Activated CD8-positive, alpha-beta T cell treated with anti-CD3 and anti-CD28 coated beads, Interleukin-2, amount 10 ng/mL, durations not matched to agents 7 days and 5 days (primary cell): ENCODE measurements at places on chromosomes 2 and 18. TPM values are rescaled to one million over a fixed set of nuclear protein-coding genes. Genes with fewer than 3 reads are reported as not detected.

TSPYL6 gene
- not detected for total RNA-seq

- H3K36me3 ChIP-seq, result no peaks in the 10 kb centered on the region
- peaks cover 11% of the 10 kb centered on the region for H3K4me1 ChIP-seq
- DNase-seq, result no peak
- peaks cover 5% of the 10 kb centered on the region for H3K27me3 ChIP-seq
- H3K27ac ChIP-seq, result peak overlapping the region; percentile 63
Observed at GRCh38 chr2:239601880-239602279, 201.1 kb upstream of the HDAC4 start.

DNA sequence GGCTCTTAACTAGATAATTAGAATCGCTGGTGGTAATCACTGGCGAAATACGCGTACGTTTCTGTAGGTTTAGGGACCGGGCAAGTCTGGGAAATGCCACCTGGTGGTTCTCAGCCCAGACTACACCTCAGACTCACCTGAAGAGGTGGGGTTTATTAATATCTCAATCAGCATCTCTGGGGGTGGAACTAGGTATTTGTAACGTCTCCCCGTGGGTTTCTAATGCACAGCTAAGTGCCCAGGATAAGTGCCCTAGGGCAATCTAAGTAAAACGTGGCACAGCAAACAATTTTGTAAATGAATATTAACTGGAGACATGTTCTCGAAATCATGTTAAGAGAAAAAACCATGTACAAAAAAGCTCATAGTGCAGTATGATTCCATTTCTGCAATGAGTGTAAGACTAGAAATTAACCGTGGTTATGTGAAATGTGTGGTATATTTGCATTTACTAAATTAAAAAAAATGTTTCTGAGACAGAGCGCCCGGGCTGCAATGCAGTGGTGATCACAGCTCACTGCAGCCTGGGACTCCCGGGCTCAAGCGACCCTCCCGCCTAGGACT is 760 bp upstream of the CNOT11 start:
- H3K27me3 ChIP-seq, result no peaks in the 10 kb centered on the region
- H3K36me3 ChIP-seq, result peaks cover 28% of the 10 kb centered on the region
- peak overlapping the region; percentile 96 for H3K27ac ChIP-seq
- peak; percentile 48 for DNase-seq
- peaks cover 42% of the 10 kb centered on the region for H3K4me1 ChIP-seq

HIBCH gene
- 13.5 TPM for total RNA-seq

TDRD15 gene
- total RNA-seq, result not detected

CRACDL gene
- 0.97 TPM for total RNA-seq

CARF gene
- 7.6 TPM for total RNA-seq

DNA sequence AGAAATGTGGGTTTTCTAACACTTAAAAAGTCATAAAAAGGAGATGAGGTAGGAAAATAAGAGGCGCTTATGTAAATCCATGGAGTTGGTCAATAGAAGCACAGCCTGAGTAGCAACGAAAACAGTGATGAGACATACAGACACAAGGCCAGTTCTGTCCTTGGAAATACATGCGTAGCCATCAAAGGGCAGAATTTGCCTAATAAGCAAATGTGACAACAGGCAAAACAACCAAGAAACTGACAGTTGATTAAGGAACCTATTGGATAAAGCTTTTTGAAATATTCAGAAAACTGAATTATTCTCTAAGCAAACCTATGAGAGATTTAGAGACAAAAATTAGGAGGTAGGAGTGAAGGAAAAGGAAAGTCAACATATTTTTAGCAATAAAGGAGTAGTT is 586.3 kb downstream of the PLCL1 start:
- no peak overlapping the region for H3K27ac ChIP-seq
- no peak overlapping the region for H3K4me3 ChIP-seq
- H3K4me1 ChIP-seq, result no peaks in the 10 kb centered on the region
- no peaks in the 10 kb centered on the region for H3K36me3 ChIP-seq
- peaks cover under 1% of the 10 kb centered on the region for H3K27me3 ChIP-seq
- no peak for DNase-seq

DNA sequence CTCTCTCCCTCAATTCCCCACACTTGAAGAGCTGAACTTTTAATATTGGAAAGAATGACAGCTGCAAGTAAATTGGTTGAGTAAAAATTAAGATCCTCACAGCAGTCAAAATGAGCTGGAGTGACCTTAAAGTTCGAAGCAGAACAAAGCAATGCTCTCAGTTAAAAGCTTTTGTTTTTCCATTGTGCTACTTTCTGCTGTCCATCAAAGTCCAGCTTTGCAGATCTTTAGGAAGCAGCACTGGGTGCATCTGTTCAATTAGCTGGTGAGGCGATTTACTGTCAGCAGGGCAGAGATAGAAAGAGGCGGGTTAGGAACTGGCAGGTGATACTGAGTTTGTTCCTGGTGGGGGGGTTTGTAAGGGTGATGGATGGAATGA is 834.8 kb downstream of the CPS1 start:
- no peaks in the 10 kb centered on the region for H3K27me3 ChIP-seq
- no peak overlapping the region for H3K27ac ChIP-seq
- H3K4me1 ChIP-seq, result no peaks in the 10 kb centered on the region
- no peak overlapping the region for H3K4me3 ChIP-seq

GRCh38 chr2:203623661-203624060 is 82.8 kb upstream of the CD28 start:
- H3K27ac ChIP-seq, result no peak overlapping the region
- H3K4me3 ChIP-seq, result no peak overlapping the region
- peaks cover 6% of the 10 kb centered on the region for H3K4me1 ChIP-seq
- no peaks in the 10 kb centered on the region for H3K36me3 ChIP-seq
- no peaks in the 10 kb centered on the region for H3K27me3 ChIP-seq

ST6GAL2 gene
- total RNA-seq, result not detected

DNA sequence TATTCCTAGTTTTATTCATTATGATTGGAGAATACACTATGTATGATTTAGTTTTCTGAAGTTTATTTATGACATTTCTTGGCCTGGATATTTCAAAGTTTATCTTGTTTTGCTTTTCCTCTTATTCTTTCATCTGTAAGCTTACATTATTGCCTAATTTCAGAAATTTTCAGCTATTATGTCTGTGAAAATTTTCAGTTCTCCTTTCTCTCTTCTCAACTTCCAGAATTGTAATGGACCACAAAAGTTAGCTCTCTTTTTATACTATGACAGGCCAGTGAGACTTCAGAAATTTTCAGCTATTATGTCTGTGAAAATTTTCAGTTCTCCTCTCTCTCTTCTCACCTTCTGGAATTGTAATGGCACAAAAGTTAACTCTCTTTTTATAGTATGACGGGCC is 97.2 kb upstream of the SCN7A start:
- no peaks in the 10 kb centered on the region for H3K4me1 ChIP-seq
- H3K36me3 ChIP-seq, result no peaks in the 10 kb centered on the region
- H3K27ac ChIP-seq, result no peak overlapping the region
- no peak overlapping the region for H3K4me3 ChIP-seq
- DNase-seq, result no peak

DNA sequence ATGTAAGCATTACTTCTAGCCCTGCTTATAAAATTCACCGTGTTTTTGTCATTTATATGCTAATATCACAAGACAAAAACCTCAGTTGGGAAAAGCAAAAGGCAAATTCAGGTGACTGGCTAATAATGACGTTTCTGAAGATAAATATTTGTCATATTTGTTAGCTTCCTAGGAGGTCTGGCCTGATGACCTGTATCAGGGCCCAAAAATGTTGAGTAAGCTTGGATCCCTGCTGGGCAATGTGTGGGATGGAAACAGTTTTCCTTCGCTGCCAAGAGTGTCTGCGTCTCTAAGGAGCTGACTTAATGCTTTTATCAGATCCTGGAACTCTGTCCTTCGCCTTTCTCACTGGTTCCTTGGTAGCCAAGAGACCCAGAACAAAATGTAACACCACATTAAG is 230.1 kb upstream of the PXDN start:
- H3K36me3 ChIP-seq, result no peaks in the 10 kb centered on the region
- H3K27ac ChIP-seq, result no peak overlapping the region
- no peaks in the 10 kb centered on the region for H3K4me1 ChIP-seq
- H3K27me3 ChIP-seq, result no peaks in the 10 kb centered on the region

PTPN18 gene
- total RNA-seq, result 71.9 TPM

DNA sequence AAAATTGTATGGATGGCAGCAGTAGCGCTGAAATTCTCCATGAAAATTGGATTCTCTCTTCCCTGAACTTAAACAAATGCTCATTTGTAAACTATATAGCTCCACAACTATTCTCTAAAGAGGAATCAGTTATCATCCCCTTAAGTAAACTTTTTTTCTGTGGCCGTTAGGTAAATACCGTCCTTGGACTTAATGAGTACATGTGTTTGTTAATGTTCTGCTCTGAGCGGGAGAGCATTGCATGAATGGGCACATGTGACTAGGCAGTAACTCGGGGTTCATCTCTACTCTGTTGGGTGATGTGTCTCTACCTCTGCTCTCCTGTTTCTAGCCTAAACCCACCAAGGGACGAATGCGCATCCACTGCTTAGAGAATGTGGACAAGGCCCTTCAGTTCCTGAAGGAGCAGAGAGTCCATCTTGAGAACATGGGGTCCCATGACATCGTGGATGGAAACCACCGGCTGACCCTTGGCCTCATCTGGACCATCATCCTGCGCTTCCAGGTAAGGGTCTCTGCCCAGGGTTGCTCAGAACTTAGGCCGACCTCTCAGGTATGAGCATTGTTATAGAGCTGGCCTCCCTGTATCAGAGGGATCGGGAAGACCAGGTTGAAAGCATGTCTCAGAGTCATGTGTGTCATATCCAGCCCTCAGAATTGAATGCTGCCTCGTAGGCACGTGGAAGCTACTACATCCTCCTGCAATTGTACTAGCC is 111.5 kb upstream of the EML6 start:
- H3K4me1 ChIP-seq, result peaks cover 20% of the 10 kb centered on the region
- H3K4me3 ChIP-seq, result no peak overlapping the region
- H3K36me3 ChIP-seq, result peaks cover 41% of the 10 kb centered on the region
- no peaks in the 10 kb centered on the region for H3K27me3 ChIP-seq
- no peak for DNase-seq

DNA sequence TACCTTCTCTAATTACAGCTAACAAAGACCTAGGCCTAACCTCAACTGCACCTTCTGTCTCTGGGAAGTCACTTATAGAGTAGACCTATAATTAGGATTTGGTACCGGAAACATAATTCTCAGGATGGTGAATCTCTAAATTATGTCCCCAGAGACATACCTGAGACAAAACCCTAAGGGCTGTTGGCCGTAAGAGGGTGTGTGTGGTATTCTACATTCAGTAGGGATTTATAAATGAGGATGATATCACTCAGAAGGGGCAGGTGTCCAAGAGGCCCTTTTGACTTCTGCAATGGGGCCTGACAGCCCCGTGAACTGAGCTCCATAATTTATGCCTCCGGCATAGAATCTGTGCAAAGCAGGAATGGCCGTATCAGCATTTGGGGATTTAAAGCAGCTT is 13.5 kb upstream of the DARS1 start:
- no peak for DNase-seq
- no peaks in the 10 kb centered on the region for H3K27me3 ChIP-seq
- no peak overlapping the region for H3K4me3 ChIP-seq
- no peak overlapping the region for H3K27ac ChIP-seq

DNA sequence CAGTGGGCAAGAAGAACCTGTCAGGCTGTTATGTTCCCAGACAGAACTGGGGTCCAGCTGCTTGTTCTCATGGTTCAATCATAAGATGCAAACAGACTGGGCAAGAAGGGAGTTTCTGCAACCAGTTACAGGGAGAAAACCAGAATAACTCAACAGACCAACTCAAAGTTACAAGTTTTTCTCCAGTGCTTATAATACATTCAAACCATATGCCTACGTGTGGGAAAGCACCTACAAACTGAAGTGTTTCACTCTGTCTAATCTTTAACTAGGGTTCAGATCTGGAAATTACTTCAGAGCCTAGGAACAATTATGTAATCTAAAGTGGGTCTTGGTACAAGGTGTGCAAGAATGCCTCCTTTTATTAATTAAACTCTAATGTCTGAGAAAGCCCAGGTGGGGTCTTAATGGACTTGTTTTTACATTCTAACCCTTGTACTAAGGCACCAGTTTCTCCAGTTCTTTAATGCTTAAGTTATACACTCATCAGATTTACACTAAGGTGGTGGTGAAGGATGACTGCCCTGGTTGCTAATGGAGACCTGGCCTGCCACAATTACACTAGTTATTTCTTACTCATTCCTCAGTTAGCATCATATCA is 951.9 kb downstream of the TSN start:
- DNase-seq, result no peak
- H3K36me3 ChIP-seq, result no peaks in the 10 kb centered on the region
- no peak overlapping the region for H3K27ac ChIP-seq
- H3K4me1 ChIP-seq, result no peaks in the 10 kb centered on the region
- no peak overlapping the region for H3K4me3 ChIP-seq
- H3K27me3 ChIP-seq, result no peaks in the 10 kb centered on the region

SKA1 gene
- total RNA-seq, result 46.3 TPM

MGAT4A gene
- total RNA-seq, result 76.2 TPM

TUBA4B gene
- not detected for total RNA-seq

- no peak for DNase-seq
- H3K4me1 ChIP-seq, result no peaks in the 10 kb centered on the region
- no peak overlapping the region for H3K27ac ChIP-seq
- peaks cover 11% of the 10 kb centered on the region for H3K27me3 ChIP-seq
- no peaks in the 10 kb centered on the region for H3K36me3 ChIP-seq
Observed at GRCh38 chr18:22726469-22726868, 206.7 kb upstream of the RBBP8 start.

- H3K4me1 ChIP-seq, result no peaks in the 10 kb centered on the region
- peaks cover 3% of the 10 kb centered on the region for H3K27me3 ChIP-seq
- H3K4me3 ChIP-seq, result no peak overlapping the region
- no peak for DNase-seq
- no peaks in the 10 kb centered on the region for H3K36me3 ChIP-seq
Observed at GRCh38 chr2:18474700-18475099, 85.8 kb downstream of the RDH14 start.

GRCh38 chr2:54149638-54150441 is 34.4 kb downstream of the ACYP2 start:
- H3K4me1 ChIP-seq, result no peaks in the 10 kb centered on the region
- H3K27me3 ChIP-seq, result no peaks in the 10 kb centered on the region
- peaks cover 2% of the 10 kb centered on the region for H3K36me3 ChIP-seq
- no peak overlapping the region for H3K4me3 ChIP-seq

DNA sequence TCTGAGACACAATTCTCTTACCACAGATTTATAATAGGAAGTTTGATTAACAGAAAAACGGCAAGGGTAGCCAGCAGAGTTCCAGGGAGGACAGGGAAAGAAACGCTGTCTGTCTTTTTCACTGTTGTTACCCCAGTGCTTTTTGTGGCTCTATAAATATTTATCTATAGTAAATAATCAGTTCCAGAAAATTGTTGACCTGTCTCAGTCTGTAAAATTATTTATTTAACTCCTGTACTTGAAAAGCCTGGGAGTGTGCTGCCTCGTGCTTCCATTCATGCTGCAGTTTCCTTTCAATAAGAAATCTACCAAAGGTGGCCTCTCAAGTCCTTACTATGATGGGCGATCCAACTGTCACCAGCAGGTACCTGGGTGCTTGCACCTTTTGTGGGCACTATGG is 102.9 kb downstream of the ETAA1 start:
- no peak overlapping the region for H3K27ac ChIP-seq
- no peaks in the 10 kb centered on the region for H3K4me1 ChIP-seq
- no peaks in the 10 kb centered on the region for H3K27me3 ChIP-seq
- H3K36me3 ChIP-seq, result no peaks in the 10 kb centered on the region

- H3K27ac ChIP-seq, result no peak overlapping the region
- H3K36me3 ChIP-seq, result no peaks in the 10 kb centered on the region
- no peak overlapping the region for H3K4me3 ChIP-seq
- no peaks in the 10 kb centered on the region for H3K4me1 ChIP-seq
Observed at GRCh38 chr2:236826606-236827156, 257.1 kb downstream of the ACKR3 start.

COLEC12 gene
- not detected for total RNA-seq

- no peak for DNase-seq
- H3K36me3 ChIP-seq, result peaks cover 3% of the 10 kb centered on the region
- H3K4me3 ChIP-seq, result no peak overlapping the region
- H3K27me3 ChIP-seq, result no peaks in the 10 kb centered on the region
- H3K4me1 ChIP-seq, result no peaks in the 10 kb centered on the region
Observed at GRCh38 chr18:57649556-57650500, 28.2 kb upstream of the NARS1 start.
